Fibroblast of skin of left quadriceps (primary cell): ENCODE measurements at places on chromosomes 5 and 9.

DNA sequence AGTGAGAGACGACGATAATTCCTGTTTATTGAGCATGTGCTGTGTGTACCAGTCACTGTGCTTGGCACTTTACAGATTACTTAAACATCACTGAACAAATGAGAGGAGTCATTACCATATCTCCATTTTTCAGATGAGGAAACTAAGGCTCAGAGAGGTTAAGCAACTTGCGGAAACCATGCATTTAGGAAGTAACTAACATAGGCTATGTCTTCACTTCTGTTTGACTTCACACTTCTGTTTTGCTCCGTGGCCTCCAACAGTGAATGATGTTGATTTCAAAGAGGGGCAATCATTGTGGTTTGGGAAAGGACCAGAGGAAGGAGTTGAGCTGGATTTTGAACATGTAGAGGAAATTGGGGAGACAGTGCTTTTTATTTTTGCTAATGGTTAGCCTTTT, 16.7 kb downstream of the GCNT1 start:
- no peak for DNase-seq

- no peak for DNase-seq
These were observed 83.1 kb downstream of the ADAMTS12 start for GRCh38 chr5:33808699-33809098.

DNA sequence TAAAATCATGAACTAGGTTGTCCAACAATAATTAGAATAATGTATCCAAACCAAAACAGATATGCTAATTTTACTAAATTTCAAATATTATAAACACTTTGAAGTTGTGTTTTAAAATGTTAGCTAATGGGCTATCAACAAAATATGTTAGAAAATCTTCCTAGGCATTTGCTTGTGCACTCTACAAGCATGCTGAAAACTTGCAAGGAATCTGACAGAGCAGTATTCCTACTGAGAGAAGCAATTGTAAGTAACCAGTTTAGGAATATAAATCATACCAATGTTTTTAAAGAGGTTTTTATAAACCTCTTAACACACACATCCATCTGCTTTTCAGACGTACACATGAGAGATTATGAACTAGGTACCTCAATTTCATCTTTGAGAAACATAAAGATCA, 228.4 kb upstream of the TBCA start:
- DNase-seq: no peak

- DNase-seq: no peak
These were observed 24.3 kb downstream of the CPLX2 start for GRCh38 chr5:175895686-175896102.

DNA sequence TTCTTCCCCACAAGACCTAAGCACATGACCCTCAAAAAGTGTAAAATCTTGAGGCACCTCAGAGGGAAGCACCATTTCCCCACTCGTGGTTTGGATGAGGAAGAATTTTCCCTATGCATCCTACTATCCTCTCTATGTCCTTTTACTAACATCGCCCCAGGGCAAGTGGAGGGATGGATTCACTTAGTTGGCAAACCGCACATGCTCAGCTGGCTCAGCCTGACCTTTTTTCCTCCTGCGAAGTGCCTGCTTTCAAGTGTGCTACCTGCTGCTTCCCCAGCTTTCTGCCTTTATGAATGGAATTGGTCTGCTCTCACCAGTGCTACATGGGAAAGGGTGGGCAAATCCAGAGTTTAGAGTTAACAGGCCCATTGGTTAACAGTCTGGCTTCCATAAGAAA, 56.6 kb upstream of the IFNK start:
- no peak for DNase-seq

- DNase-seq: no peak
These were observed 67.0 kb downstream of the STX17 start for GRCh38 chr9:99973455-99973854.

- DNase-seq: peak; percentile 80
These were observed 11.9 kb downstream of the EEIG1 start for GRCh38 chr9:127968700-127969383.

GRCh38 chr5:58460002-58460731, at the start of gene PLK2:
Gene PLK2 (minus strand): TSS chr5:58460086. CDS start chr5:58459959, 127 bp downstream.
- DNase-seq: peak; percentile 89

DNA sequence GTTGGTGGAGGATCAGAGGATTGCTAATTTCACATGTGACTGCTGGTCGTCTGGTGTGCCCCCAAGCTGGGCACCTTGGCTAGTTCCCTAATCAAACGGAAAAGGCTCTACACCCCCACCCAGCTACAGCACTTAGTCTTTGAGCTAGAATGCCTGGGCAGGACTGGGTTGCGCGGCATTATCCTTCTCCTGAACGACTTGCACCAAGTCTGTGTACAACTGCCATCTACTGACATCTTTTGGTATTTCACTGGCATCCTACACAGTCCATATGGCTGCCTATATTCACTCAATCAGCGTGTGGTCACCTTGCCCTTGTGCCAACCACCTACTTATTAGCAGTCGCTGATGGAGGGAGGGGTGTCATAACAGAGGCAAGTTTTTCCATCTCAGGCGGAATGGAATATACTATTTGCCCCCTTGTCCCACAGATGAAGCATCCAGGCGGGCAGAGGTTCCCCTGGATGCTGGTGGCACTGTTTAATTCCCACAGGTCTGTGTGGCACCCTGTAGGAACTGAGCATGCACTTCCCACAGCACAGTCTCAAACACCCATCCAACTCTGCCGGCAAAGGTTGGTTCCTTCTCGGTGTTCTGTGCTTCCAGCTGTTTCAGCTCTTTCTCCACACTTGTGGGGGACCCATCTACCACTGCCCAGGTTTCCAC, 150.1 kb downstream of the OSTF1 start:
- DNase-seq: peak; percentile 3

DNA sequence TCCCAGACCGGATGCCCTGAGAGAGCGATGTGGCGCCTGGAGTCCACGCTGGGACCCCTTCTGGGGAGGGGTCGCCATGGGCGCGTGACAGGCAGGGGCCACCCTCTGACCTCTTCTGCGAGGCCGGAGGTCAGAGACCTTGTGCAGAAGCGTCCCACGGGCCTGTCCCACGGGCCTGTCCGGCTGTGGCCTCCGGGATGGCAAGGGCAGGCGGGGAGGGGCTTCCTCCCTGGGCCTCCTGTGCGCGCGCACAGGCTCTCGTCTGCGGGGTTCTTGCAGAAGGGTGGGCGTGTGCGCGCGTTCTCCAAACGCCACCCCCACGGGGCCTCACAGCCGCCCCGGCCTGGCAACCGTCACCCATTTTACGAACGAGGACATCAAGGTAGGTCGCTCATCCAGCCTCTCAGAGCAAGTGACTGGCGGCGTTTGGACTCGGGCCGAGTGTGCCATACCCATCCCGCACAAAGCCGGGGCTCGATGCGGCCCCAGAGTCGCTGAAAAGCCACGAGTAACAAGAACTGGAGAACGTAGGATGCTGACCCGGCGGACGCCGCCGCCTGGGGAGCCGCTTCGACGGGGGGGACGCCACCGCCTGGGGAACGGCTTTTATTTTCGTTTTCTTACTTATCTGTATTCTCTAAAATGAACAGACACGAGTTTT, 897 bp downstream of the AHRR start:
- no peak for DNase-seq

DNA sequence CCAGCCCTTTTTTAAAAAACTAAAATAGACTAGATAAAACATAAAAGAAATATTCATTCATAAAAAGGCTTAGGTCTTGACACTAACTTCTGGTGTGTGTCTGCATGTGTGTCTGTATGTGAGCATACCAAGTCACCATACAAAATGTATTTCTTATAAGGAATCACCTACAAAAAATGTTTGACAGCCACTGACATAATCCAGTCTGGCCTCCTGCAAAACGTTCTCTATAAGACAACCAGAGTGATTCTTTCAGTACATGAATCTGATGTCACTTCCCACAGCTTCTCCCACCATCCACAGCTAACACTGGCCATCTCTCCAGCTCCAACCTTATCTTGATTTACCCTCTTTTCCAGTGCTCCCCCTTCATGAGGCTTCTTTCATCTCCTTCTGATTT, 192.3 kb downstream of the TLE1 start:
- DNase-seq: no peak

GRCh38 chr5:145776886-145777285, 58.3 kb downstream of the PRELID2 start:
- DNase-seq: peak; percentile 11

- DNase-seq: no peak
These were observed 20.0 kb downstream of the ACTL7B start for GRCh38 chr9:108835831-108836230.

- DNase-seq: no peak
These were observed 49.7 kb upstream of the NKD2 start for GRCh38 chr5:958701-959571.
